Astrocyte (in vitro differentiated cells and primary cell): ENCODE measurements at places on chromosomes 7 and 10. TPM values are rescaled to one million over a fixed set of nuclear protein-coding genes. Genes with fewer than 3 reads are reported as not detected.

GRCh38 chr7:143492043-143492471, 14.4 kb downstream of the TAS2R41 start:
- H3K27me3 ChIP-seq: no peaks in the 10 kb centered on the region
- peaks cover 4% of the 10 kb centered on the region for H3K4me1 ChIP-seq
- no peak overlapping the region for H3K4me3 ChIP-seq
- no peaks in the 10 kb centered on the region for H3K36me3 ChIP-seq
- H3K27ac ChIP-seq: no peak overlapping the region
- peak; percentile 76 for DNase-seq

DNA sequence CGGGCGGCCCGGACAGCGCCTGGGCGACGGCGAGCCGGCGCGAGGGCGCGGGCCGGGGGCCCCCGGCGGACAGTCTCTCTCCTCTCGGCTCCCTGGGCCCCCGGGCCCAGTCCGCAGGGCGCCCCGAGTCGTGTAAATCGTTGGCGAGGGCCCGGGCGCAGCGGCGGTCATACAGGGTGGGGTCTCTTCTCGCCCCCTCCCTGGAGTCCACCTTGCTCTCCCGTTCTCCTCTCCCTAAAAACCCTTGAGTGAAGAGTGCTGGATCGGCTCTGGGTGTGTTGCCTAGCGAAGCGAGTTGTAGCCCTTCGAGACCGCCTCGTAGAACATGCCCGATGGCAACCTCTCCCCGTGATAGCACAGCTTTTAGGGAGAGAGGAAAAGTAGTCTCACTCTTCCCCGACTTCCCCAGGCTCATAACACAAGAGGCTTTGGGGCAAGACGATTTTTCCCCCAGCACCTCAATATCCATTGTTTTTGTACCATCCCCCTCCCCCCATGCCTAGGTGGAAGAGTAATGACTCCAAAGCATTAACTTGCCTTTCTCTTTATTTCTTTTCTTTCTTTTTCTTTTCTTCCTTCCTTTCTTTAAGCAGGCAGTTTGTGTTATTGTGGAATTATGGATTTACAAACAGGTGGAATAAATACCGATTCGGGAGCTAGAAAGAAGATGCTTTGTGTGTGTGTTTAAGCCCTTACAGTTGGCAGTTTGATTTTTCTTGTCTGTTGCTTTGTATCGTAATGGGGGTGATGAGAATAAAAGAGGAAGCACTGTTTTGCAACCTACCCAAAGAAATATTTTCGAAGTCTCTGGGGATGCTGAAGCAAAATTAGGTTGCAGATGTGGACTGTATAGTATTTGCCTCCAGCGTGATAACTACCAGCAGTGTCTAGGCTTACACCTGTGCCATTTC, 822 bp downstream of the SHOC2 start:
- H3K27ac ChIP-seq: peak overlapping the region; percentile 84
- H3K4me3 ChIP-seq: peak overlapping the region; percentile 97
- peaks cover 20% of the 10 kb centered on the region for H3K4me1 ChIP-seq
- H3K27me3 ChIP-seq: no peaks in the 10 kb centered on the region
- DNase-seq: no peak

PPP1R3A gene
- not detected in 2 replicates for total RNA-seq

CREM gene
- total RNA-seq: 38.3 and 42.7 TPM in 2 replicates

DNA sequence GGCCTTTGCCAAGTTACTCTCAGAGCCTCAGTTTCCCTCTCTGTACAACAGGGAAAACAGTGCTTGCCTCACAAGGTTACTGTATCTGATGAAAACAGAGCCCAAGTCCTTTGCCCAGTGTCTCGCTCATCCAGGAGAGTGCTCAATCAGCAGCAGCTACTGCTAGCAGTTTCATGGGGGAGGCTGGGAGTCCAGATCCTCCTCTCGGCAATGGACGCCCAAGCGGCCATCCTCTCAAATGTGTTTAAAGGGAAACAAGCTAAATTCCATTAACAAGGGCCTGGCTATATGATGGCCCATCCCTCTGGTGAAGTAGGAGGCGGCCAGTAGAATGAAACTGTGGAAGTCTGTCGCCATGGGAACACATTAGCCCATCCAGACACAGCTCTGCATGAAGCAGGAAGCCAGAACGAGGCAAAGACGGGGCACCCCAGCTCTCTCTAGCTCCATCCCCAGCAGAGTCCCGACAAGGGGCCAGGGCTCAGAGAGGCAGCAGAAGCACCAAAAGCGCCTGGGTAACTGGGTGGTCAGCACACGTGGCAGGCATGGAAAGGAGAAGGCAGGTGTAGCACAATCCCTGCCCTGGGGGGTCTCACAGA, 35.2 kb downstream of the FAM53B start:
- no peak overlapping the region for H3K27ac ChIP-seq
- DNase-seq: no peak
- no peaks in the 10 kb centered on the region for H3K36me3 ChIP-seq

VAX1 gene
- 0.34 and 0.62 TPM in 2 replicates for total RNA-seq

DNA sequence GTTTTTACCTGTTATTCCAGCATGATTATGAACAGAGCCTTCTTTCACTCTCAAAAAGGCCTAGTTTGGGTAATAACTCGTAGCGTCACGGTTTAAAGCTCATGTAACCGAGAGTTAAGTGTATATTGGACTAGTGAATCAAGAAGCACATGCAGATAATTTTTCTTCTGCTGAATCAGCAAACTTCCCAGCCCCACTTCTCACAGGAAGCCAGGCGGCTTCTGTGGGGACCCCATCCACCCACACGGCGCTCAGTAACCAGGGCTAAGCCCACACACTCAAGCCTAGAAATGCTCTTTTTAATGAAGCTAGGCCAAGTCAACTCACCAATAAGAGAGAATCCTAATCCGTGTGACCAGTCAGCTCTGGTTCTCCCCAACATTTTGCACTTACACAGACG, 191.2 kb upstream of the MGMT start:
- H3K4me3 ChIP-seq: no peak overlapping the region
- H3K27me3 ChIP-seq: no peaks in the 10 kb centered on the region
- no peaks in the 10 kb centered on the region for H3K4me1 ChIP-seq
- no peak overlapping the region for H3K27ac ChIP-seq
- DNase-seq: no peak

DNA sequence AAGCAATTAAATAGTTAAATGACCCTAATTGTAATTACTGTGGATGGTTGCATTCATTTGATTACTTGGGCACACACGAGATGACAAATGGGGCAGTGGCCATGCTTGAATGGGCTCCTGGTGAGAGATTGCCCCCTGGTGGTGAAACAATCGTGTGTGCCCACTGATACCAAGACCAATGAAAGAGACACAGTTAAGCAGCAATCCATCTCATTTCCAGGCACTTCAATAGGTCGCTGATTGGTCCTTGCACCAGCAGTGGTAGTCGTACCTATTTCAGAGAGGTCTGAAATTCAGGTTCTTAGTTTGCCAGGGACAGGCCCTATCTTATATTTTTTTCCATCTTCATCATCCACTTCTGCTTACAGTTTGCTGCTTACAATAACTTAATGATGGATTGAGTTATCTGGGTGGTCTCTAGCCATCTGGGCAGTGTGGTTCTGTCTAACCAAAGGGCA, 8.3 kb downstream of the PCBD1 start:
- H3K27me3 ChIP-seq: no peaks in the 10 kb centered on the region
- H3K27ac ChIP-seq: no peak overlapping the region
- H3K4me1 ChIP-seq: peaks cover 3% of the 10 kb centered on the region
- DNase-seq: peak; percentile 53

DNA sequence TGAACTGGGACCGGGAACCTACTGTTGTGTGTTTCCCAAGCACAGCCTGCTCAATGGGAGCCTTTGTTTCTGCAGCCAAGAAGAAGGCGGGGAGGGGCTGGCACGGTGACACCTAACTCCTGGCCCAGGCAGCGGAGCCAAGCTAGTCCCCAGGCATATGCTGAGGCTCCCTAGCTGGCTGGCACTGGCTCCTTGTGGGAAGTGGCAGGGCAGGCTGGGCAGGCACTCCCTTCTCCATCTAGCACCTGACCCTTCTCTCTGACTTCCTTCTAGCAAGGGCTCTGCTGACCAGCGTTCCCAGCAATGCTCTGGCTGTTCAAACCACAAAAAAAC, 325.0 kb downstream of the PLXNA4 start:
- no peak for DNase-seq
- H3K27me3 ChIP-seq: no peaks in the 10 kb centered on the region
- no peaks in the 10 kb centered on the region for H3K36me3 ChIP-seq
- H3K4me3 ChIP-seq: no peak overlapping the region

GPR85 gene
- total RNA-seq: 0.73 and 1.3 TPM in 2 replicates

DNA sequence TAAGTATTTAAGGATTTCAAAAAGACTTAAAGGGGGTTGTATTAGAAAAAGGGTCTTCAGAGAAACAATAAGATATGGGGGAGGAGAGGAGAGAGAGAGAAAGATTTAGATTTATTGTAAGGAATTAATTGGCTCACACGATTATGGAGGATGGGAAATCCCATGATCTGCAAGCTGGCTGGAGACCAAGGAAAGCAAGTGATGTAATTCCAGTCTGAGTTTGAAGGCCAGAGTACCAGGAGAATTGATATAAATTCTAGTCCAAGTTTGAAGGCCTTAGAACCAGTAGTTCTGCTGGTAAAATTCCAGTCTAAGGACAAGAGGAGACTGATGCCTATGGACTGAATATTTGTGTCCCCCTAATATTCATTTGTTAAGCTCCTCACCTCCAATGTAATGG, 20.6 kb upstream of the SLC13A1 start:
- no peaks in the 10 kb centered on the region for H3K4me1 ChIP-seq
- H3K27ac ChIP-seq: no peak overlapping the region
- H3K4me3 ChIP-seq: no peak overlapping the region
- DNase-seq: peak; percentile 9
- no peaks in the 10 kb centered on the region for H3K27me3 ChIP-seq
- H3K36me3 ChIP-seq: no peaks in the 10 kb centered on the region

UPK3B gene
- total RNA-seq: 0.64 TPM in 1 of 2 replicates, not detected in the other

DNA sequence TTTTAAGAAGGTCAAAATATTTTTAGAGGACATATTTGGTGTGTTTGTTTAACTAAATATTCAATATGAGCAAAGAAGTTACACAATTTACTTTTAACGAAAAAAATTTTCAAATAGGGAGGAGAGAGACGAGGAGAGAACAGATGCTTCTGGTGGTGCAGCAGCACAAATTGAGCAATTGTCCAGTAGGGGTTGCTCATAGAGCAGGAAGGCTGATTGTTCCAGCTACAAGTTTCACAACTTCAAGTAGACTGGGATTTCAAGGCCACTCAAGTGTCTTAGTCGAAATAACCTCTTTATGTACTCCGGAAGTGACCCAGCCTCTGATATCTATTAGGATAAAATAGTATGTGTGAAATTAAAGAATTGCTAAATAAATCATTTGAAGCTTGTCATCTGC, 197.9 kb downstream of the HDAC9 start:
- no peaks in the 10 kb centered on the region for H3K4me1 ChIP-seq
- H3K27ac ChIP-seq: no peak overlapping the region
- peak; percentile 64 for DNase-seq
- no peaks in the 10 kb centered on the region for H3K36me3 ChIP-seq
